ENCODE measurements at places on chromosomes 3 and 15.

- peak; percentile 32 for DNase-seq
These were observed 26.4 kb downstream of the TYRO3 start for GRCh38 chr15:41585127-41586047.

- no peak for DNase-seq
These were observed 966.1 kb downstream of the AGBL1 start for GRCh38 chr15:87045746-87046145.

- no peak for DNase-seq
These were observed 250.6 kb downstream of the SLCO3A1 start for GRCh38 chr15:92104072-92104471.

DNA sequence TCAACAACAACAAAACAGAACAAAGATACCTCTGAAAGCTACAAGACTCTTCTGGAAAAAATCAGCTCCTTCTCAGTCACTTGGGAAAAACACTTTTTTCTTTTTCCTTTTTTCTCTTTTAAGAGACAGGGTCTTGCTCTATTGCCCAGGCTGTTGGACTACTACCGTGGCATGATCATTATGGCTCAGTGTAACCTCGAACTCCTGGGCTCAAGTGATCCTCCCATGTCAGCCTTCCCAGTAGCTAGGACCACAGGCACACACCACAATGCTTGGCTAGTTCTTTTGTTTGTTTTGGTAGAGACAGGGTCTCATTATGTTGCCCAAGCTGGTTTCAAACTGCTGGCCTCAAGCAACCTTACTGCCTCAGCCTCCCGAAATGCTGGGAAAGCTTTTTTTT, 12.8 kb downstream of the MYO9A start:
- no peak for DNase-seq

DNA sequence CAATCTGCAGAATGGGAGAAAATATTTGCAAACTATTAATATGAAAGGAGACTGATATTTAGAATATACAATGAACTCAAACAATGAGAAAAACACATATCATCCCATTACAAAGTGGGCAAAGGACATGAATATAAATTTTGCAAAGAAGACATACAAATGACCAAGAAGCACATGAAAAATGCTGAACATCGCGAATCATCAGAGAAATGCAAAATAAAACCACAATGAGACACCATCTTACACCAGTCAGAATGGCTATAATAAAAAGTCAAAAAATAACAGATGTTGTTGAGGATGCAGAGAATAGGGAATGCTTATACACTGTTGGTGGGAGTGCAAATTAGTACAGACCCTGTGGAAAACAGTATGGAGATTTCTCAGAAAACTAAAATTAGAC, 83.6 kb downstream of the RAP2B start:
- DNase-seq: no peak

DNA sequence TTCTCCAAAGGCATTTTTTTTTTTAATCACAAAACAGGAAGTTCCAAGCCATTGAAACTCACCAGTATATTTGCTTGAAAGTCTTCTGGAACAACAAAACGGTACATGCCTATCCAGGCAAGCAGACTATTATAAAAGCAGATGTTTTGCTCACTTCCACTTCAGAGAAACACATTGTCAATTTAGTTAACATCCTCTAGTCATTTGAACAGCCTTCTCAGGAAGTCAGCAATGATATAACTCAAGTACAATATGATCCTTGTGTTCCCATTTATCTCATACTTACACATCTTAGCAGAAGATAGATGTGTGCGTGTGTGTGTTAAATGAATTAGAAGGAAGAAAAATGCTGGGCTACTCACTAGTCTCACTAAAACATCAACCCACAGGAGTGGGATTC, 30.4 kb downstream of the MECOM start:
- DNase-seq: no peak

DNA sequence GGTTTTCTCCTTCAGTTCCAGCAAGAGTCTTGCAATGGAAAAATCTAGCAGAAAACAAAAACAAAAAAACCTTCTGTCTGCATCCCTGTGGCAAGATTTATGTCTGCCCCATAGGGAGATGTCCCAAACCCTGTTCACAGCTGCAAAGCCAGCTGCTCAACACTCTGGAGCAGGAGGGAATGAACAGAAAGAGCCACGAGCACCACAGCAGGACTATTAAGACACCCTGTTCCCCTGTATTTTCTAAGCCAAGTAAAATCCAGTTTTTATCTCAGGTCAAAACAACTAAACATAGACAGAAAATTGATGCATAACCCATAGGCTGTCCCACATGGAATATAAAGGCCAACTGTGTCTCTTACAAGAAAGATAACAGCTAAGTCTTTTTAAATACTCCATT, 357.9 kb downstream of the LSAMP start:
- DNase-seq: no peak

DNA sequence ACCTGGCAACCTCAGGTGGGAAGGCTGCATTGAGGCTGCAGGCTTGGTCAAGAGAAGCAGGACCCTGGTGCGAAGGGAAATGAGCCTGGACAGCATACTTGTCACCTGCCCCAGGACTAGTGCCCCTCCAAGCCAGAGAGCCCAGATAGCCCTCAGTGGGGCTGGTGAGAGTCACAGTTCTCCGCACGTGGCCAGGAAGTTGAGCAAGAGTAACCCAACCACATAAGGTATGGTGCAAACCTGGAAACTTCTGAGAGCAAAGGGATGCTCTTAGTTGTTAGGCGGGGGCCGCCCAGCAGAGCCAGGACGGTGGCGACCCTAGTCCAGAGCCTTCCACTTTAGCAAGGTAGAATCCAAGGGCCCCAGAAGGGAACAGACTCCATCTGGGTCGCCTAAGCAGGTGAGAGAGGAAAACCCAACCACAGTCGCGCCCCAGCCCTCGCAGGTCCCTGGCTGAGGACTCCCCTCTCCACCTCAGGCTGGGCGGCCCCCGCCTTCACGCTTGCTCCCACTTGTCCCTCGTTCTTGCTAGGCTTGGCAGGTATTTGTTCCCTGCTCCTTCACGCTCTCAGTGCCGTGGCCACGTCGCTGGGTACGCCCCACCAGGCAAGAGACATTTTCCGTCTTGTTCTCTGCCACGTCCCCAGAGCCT, 1.1 kb upstream of the VPS18 start:
- DNase-seq: no peak

GRCh38 chr15:57440167-57440566, 63.9 kb downstream of the CGNL1 start:
- no peak for DNase-seq

DNA sequence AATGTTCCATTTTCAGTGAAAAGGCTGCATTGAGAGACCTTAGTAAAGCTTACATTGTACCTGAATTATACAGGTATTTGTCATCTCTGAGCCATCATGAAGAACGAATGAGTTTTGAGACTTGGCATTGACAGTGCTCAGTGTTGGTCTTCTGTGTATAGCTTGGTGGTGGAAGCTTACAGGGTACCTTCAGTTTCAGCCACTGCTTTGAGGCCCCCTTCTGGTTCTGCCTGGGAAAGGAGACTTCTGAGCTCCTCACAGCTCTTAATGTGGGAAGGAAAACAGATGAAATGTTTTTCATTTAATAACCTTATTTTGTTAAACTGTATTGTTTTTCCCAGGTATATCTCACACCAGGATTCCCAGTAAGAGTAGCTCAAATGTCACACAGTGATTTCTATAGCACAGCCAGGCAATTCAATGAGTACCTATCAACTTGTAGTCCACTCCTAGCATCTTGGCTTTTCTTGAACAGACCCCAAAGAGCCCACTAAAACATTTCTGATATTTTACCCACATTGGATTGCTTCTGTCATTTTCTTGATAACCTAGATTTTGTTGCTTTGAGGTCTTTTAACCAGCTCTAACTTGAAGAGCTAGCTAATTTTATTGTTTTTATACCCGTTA, 5.6 kb downstream of the SERPINI1 start:
- peak; percentile 2 for DNase-seq

DNA sequence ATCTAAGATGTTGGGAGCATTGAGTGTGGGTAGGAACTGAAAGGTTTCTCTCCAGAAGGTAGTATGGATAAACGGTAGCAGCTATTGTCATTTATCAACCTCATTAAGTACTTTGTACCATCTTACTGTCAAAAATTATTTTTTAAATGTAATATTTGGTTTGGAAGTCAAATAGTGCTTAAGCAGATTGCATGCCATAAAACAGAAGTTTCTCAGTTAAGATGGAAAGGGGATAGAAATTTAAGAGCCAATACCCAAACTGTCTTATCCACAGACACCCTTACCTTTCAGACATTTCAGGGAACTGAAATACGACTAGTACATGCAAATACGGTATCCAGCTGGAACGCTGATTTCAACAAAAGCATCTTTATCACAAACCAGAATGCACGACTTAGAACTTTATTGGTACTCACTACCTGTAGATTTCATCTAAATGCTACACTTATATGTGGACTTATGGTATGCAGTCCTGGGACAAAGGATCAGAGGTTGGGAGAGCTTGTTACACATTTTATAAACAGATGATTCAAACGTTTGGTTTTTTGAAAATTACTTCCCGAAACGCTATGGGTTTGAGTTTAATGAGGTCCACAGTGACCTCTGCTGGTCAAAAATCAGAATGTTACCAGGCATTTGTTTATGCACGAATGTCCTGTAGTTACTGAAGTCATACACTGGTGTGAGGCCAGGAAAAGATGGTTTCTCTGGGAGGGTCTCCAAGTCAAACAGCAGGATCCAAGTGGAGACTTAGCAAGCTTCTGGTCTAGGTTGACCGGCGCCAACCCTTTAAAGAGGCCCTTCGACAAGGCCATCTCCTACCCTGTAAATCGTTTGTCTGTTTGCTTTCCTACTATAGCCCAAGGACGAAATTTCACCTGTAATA, 45.7 kb upstream of the DUT start:
- peak; percentile 38 for DNase-seq

GRCh38 chr3:37591116-37591781, 270.4 kb upstream of the CTDSPL start:
- no peak for DNase-seq

GRCh38 chr3:145959457-145960088, 201.4 kb downstream of the PLOD2 start:
- DNase-seq: no peak

DNA sequence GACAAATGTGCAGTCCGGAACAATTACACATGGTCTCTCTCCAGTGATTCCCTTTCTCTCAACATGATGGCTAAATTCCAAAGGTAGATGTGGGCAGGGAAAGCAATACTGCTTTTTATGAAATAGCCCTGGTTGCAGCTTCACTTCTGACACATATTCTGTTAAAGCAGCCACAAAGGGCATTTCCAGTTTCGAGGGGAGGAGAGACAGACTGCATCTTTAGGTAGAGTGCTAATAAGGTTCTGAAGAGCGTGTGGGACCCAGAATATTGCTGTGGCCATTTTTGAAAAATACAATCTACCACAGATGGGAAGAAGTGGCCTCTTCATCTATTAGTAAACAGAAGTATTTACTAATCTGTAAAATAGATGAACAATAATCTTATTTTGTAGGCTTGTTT, 139.3 kb upstream of the PEX5L start:
- DNase-seq: no peak

DNA sequence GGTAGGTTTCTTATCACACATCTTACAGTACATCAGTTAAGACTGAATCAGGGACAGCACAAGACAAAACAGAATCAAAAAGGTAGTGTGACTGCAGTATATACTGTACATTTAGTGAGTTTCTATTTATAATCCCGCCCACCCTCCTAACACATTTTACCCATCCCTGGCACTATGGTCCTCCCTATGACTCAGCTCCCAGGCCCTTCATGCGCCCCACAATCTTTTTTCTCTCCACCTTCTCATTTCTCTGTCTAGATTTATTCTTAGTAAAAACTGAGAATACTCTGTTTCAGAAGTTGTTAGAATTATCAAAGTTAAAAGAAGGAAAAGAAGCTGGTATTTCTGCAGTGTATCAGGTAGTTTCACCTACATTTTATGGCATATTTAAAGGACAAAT, 427.3 kb downstream of the CNTN4 start:
- no peak for DNase-seq

- DNase-seq: peak; percentile 83
These were observed 47.5 kb upstream of the MUC4 start for GRCh38 chr3:195859061-195859845.

DNA sequence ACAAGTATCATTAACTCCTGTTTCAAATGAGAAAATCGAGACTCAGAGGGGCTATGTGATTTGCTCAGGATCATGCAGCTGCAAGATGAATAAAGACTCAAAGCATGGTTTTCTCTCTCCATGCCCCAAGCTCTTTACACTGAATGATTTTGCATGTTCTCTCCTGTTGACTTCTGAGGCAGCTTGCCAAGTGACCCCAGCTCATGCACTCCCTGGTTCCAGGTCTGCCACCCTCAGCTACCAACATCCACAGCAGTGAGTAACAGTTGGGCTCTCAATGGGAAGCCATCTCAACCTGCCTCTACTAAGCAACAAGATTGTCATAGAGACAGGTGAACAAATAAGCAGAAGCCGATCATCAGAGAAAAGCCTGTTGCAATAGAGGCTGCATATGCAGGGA, 116.9 kb upstream of the GADL1 start:
- no peak for DNase-seq

- no peak for DNase-seq
These were observed 14.1 kb downstream of the APH1B start for GRCh38 chr15:63291507-63291906.

- peak; percentile 40 for DNase-seq
These were observed 13.2 kb upstream of the ADPGK start for GRCh38 chr15:72796515-72797337.

- DNase-seq: no peak
These were observed 86.4 kb downstream of the TIGIT start for GRCh38 chr3:114380233-114380651.

- no peak for DNase-seq
These were observed 21.2 kb downstream of the ZNF860 start for GRCh38 chr3:32002561-32003368.

DNA sequence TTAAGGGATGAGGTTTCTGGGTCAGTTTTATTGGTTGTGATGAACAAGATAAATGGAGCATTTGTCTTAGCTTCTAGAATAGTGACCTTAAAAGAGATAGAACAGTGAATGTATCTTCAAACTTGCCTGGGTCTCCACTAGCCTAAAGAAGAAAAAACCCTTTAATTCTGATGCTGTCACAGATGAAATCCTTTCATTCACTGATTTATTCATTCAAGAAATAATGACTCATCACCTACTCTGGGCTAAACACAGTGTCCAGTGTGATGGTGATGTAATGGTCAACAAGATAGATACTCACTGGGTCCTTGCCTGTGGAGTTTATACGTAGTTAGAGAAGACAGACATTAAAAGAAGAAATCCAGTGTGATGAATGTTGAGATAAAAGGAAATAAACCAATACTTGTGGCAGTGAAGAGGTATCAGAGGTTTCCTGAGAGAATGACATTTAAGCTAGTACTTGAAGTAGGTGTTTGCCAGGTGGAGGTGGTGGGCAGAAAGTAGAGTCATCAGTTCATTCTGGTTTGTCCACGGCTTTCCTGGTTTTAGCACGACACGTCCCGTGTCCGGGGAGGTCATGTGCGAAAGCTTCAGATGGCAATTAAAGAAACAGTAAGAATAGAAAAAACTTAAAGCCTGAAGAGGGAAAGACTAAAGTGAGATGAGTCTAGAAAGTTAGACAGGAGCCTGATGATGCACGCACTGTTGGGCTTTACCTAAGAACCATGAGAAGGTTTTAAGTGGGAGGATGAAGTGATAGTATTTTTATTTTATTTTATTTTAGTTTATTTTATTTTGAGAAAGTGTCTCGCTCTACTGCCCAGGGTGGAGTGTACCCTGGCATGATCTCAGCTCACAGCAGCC, 18.5 kb downstream of the PAK2 start:
- DNase-seq: no peak

Data from stimulated activated CD4-positive, alpha-beta T cell treated with anti-CD3 and anti-CD28 coated beads, Interleukin-2, amount 100 ng/mL, for 48 hours (primary cell).